ENCODE measurements at places on chromosomes 3 and 15.

DNA sequence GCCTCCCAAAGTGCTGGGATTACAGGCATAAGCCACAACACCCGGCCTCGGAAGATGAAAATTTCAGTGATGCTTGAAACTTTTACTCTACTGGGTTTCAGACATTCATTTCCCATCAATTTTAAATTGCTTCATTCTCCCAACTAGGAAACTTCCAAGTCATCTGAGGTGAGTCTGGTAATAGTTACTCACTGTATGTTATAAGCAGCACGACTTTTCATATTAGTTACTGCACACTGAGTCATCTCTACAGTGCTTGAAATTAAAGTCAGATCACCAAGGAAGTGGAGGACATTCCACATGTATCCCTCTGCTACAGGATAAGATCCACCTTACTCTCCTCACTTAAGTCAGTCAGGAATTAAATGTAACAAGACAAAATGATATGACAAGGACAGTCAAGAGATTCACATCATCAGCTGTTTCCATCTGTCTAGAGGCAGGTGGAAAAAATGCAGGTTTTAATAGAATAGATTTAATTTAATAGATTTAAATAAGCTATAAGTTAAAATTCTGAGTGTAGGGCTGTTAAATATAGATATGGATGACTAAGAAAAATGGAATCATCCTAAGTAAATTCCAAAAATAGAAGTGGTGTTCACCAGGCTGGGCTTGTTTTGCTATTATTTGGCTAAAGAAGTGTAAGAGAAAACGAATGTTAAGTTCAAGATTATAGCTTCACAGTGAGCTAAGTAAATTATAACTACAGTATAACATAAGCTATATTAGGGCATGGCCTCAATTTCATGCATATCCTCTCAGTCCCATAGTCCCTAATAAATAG lies 104.4 kb downstream of the TMCO5A start:
- DNase-seq: no peak

- no peak for DNase-seq
These were observed 112.3 kb downstream of the CDIN1 start for GRCh38 chr15:36691579-36692357.

DNA sequence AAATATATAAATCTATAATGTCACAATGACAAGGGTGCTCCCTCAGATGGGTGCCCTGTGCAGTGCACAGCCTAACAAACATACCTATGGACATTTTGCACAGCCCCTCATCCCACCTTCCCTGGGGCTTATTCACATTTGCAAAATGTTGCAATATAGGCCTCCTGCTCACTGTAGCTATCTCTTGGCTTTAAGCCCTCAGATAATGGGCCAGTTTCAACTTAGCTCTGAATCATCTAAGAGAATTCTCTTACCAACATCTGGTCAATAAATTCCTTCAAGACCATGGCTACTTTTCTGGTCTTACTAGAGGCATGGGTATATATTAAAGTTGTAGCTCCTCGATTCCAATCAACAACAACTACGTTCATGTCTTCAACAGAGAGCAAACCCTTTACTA lies 17.9 kb downstream of the LIPH start:
- no peak for DNase-seq

GRCh38 chr3:152382312-152383135 lies 113.8 kb downstream of the MBNL1 start:
- DNase-seq: no peak

GRCh38 chr3:55490276-55490913 lies 3.3 kb upstream of the WNT5A start:
- DNase-seq: no peak

- no peak for DNase-seq
These were observed 42.7 kb upstream of the TFRC start for GRCh38 chr3:196124608-196125007.

- peak; percentile 60 for DNase-seq
These were observed 72.1 kb upstream of the TPRG1 start for GRCh38 chr3:189099505-189100290.

Data from left ventricle myocardium superior (tissue), 1 donor.